Stimulated activated CD8-positive, alpha-beta memory T cell treated with anti-CD3 and anti-CD28 coated beads, Interleukin-4, amount 100 ng/mL, for 1 hour (primary cell): ENCODE measurements at places on chromosomes 7 and 10.

- no peak for DNase-seq
Measured at GRCh38 chr10:19704544-19704943, 111.7 kb upstream of the PLXDC2 start.

GRCh38 chr10:131899695-131900349, 986 bp upstream of the PPP2R2D start:
- DNase-seq = no peak

- DNase-seq = no peak
Measured at GRCh38 chr10:17586821-17587234, 30.3 kb downstream of the HACD1 start.

- no peak for DNase-seq
Measured at GRCh38 chr10:7038416-7038815, 372.4 kb downstream of the SFMBT2 start.

GRCh38 chr10:1186683-1186990, 130.5 kb downstream of the WDR37 start:
- no peak for DNase-seq

- no peak for DNase-seq
Measured at GRCh38 chr10:113523071-113523470, 29.8 kb upstream of the HABP2 start.

- no peak for DNase-seq
Measured at GRCh38 chr7:153886506-153887441, 165.4 kb upstream of the DPP6 start.

GRCh38 chr10:25954851-25955250, 20.8 kb downstream of the MYO3A start:
- no peak for DNase-seq

DNA sequence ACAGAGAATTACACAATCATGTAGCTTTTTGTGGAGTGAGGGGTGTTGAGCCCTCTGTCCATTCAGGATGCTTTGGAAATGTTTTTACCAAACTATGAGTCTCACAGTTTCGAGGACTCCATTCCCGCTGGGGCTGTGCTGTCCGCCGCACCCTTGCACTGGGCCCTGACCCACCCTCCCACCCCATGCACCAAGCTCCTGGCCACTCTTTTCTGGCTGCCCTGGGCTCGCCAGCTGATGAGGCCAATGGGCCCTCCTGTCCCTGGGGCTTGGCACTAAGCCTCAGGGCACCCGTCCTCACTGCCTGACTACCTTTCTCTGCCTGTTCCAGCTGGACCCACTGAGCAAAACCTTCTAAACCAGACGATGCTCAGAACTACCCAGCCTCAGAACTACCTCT, 332.1 kb downstream of the PTPRN2 start:
- no peak for DNase-seq

- no peak for DNase-seq
Measured at GRCh38 chr7:100867776-100868485, 744 bp downstream of the TRIP6 start.

DNA sequence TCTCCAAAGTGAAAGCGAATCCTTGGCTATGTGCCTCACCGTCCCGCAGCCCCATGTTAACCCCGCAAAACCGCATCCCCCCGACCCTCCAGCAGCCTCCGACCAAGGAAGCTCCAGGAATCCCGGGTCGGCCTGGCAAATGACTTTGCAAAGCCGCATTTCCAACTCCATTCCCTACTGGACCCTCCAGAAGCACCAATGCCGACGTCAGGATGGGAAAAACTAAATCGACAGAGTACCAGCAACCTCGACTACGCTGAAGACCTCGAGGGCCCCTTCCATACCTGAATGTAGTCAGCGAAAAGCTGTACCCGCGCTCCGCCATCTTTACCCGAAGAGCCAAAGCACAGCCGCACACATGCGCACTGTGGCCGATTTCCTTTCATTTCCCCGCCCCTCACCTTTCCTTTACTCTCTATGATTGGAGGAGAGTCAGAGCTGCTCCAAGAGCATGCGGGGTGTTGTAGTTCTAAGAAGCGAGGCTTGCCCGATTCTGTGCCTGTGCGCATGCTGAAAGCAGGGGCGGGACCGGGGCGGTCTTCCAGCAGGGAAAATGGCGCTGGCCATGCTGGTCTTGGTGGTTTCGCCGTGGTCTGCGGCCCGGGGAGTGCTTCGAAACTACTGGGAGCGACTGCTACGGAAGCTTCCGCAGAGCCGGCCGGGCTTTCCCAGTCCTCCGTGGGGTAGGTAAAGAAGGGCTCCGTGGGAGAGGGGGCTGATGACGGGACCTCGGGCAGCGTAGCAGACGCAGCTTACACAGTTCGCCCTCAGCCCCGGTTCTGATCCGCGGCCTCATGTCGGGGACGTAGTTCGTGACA, at the start of the genes MRPL32 and PSMA2:
TSS of gene MRPL32 (plus strand) at position 543 of the 818 bp plus-strand sequence. CDS start at position 554, 11 bp downstream.
TSS of gene PSMA2 (minus strand) at position 341 of the 818 bp plus-strand sequence. CDS start at position 325, 16 bp downstream.
- DNase-seq = peak; percentile 88

DNA sequence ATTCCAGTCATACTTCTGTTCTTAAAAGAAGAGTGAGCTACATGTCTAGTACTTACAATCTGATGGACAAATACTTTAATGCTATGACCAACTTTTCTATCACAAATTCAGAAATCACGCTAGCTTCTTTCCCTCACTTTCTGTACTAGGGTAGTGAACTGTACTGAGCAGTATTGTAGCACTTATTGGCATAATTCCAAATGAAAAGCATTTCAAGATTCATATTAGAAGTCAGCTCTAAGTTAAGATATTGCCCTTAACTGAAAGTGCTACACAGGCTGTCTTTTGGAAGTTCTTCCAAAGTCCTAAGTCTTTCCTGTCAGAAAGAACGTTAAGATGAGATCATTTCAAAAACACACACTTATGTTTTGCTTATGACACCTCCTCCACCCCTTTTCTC, 13.4 kb downstream of the P4HA1 start:
- DNase-seq = no peak

GRCh38 chr7:34928052-34928451, 109.2 kb downstream of the DPY19L1 start:
- peak; percentile 4 for DNase-seq
